Stomach (tissue), 19 donors: ENCODE measurements at places on chromosomes 13 and 19. TPM values are rescaled to one million over a fixed set of nuclear protein-coding genes. Genes with fewer than 3 reads are reported as not detected.

KASH5 gene
- not detected for total RNA-seq

ZNF574 gene
- 13.2 TPM for total RNA-seq

GRCh38 chr19:21519488-21519887 is 14.1 kb downstream of the ZNF429 start:
- H3K27me3 ChIP-seq: no peaks in the 10 kb centered on the region
- no peak overlapping the region for H3K4me3 ChIP-seq
- peaks cover 56% of the 10 kb centered on the region for H3K36me3 ChIP-seq
- no peak overlapping the region for H3K27ac ChIP-seq

- H3K27me3 ChIP-seq: no peaks in the 10 kb centered on the region
- H3K27ac ChIP-seq: peak overlapping the region; percentile 4
- H3K4me3 ChIP-seq: no peak overlapping the region
These were observed 475.1 kb downstream of the FOXO1 start for GRCh38 chr13:40191186-40191980.

GRCh38 chr19:41988947-41989346 is 5.1 kb downstream of the ATP1A3 start:
- H3K4me1 ChIP-seq: peaks cover 6% of the 10 kb centered on the region
- peaks cover 35% of the 10 kb centered on the region for H3K27me3 ChIP-seq
- H3K36me3 ChIP-seq: no peaks in the 10 kb centered on the region
